ENCODE measurements at places on chromosomes 4 and X.
A peak's percentile ranks its signal among the peaks of the same experiment; 100 is the strongest.

GRCh38 chr4:134529629-134530028 lies 328.0 kb upstream of the PABPC4L start:
- DNase-seq, result no peak

DNA sequence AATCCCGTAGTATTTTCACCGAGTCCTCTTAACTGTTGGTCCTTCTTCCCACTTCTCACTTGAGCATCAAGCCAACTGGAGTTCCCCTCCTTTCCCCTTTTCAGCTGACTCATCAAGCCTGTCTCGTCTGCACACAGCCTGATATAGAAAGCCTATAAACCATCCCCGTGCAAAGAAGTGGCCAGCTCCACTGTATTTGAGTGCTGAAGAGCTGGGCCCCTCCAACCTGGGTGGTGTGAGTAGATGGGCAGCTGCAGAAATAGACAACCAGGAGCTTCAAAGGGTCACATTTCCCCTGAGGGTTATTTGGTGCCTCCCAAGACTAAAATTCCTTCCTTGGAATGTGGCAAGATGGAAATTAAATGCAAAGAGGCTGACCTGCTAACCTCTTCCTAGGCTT lies 199.7 kb downstream of the HS6ST2 start:
- no peak for DNase-seq

GRCh38 chr4:37648084-37648817 lies 37.9 kb downstream of the RELL1 start:
- DNase-seq, result peak; percentile 38

DNA sequence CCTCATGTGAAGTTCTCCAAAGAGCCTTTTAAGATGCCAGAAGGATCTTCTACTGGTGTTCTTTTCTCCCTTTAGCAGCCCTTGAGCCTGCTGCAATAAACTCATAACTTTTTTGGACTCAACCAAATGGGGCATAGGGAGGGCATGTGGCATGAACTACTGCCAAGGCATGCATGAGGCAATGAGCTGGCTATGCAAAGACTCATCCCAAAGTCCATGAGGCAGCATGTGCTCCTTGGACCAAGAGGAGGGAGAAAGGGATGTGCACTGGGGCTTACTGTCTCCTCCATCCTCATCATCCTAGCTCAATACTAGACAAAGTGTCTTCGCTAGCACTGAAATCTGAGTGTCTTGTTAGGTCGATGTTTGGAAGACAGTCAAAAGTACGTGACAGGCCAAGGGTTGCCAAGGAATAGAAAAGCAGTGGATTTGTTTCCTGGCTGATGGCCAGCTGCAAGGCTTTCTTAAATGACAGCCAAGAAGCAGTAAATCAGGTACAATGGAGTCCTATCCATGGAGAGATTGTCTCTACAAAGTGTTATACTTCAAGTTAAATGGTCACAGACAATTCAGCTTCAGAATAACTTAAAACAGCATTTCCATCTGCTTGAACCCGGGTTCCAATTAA lies 44.5 kb upstream of the ATXN3L start:
- DNase-seq, result no peak

- DNase-seq, result no peak
Observed at GRCh38 chr4:152806501-152807125, 26.9 kb downstream of the ARFIP1 start.

- no peak for DNase-seq
Observed at GRCh38 chrX:72394518-72395170, 88.9 kb upstream of the CITED1 start.

DNA sequence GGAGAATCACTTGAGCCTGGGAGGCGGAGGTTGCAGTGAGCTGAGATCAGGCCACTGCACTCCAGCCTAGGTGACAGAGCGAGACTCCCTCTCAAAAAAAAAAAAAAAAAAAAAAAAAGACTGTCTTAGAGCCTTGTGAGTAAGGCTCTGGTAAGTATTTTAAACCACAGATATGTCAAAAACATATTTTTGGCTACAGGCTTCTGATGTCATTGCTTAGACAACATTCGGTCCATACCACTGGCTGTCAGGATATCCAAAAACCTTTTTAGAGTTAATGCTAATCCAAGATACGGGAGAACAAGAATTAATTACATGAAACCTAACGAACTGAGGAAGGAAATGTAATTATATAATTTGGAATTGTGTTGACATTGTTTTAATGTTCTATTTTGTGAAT lies 999.5 kb upstream of the PABPC4L start:
- DNase-seq, result no peak

GRCh38 chr4:112594993-112595392 lies 41.7 kb downstream of the ZGRF1 start:
- no peak for DNase-seq

- DNase-seq, result peak; percentile 50
Observed at GRCh38 chrX:48971249-48972219, at the start of gene KCND1. TSS of gene KCND1 (minus strand) at chrX:48971844. CDS start at chrX:48970271, 1,573 bp downstream.

DNA sequence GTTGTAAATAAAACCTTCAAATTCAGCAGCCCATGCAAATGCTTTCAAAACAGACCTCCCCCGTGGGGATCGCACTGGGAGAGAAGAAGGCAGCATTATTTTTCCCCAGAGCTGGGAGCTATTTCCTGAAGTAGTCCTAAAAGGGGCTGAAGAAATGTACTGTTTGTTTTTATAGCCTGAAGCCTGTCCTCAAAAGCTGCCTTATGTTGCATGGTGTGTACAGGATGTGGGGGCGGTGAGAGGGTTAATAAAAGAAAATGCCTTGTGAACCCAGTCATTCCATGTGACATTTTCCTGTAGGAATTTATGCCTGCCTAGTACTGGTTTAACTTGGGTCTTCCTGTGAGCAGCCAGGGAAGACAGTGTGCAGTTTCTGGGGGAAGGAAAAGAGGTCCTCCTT lies 144.1 kb downstream of the SOWAHB start:
- no peak for DNase-seq

- no peak for DNase-seq
Observed at GRCh38 chr4:176791591-176792325, 964 bp downstream of the VEGFC start.

GRCh38 chrX:19840899-19841648 lies 46.3 kb downstream of the SH3KBP1 start:
- peak; percentile 24 for DNase-seq

GRCh38 chr4:74205559-74205958 lies 47.6 kb downstream of the MTHFD2L start:
- no peak for DNase-seq

Measured in iPS-NIHi11 (cell line).